ENCODE measurements at places on chromosomes 2 and 18.

DNA sequence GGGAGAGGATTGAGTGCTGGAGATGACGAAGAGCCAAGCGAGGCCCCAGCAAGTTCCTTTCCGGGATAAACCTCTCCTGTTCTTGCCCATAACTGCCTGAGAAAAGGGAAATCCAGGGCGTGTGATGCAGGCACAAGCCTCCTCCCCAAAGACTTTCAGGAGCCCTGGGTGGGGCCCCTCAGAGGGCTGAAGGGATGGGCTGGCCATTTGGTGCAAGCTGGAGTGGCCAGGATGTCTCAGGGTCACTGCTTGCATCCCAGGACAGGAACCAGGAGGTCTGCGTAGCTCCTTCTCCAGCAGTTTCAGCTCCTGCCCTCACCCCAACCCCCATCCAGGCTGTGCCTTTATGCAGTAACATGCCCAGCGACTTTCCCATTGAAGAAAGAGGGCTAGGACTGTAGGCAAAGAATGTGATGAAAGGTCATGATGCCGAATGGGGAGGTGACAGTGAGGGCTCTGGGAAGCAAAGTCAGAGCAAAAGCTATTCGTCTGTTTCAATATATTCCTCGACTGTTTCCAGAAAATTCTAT is 80.2 kb downstream of the PXDN start:
- no peak for DNase-seq

- no peak for DNase-seq
Observed at GRCh38 chr2:121004359-121004758, 268.7 kb downstream of the GLI2 start.

GRCh38 chr2:241187918-241188234 is 601 bp upstream of the ANO7 start:
- DNase-seq = no peak

DNA sequence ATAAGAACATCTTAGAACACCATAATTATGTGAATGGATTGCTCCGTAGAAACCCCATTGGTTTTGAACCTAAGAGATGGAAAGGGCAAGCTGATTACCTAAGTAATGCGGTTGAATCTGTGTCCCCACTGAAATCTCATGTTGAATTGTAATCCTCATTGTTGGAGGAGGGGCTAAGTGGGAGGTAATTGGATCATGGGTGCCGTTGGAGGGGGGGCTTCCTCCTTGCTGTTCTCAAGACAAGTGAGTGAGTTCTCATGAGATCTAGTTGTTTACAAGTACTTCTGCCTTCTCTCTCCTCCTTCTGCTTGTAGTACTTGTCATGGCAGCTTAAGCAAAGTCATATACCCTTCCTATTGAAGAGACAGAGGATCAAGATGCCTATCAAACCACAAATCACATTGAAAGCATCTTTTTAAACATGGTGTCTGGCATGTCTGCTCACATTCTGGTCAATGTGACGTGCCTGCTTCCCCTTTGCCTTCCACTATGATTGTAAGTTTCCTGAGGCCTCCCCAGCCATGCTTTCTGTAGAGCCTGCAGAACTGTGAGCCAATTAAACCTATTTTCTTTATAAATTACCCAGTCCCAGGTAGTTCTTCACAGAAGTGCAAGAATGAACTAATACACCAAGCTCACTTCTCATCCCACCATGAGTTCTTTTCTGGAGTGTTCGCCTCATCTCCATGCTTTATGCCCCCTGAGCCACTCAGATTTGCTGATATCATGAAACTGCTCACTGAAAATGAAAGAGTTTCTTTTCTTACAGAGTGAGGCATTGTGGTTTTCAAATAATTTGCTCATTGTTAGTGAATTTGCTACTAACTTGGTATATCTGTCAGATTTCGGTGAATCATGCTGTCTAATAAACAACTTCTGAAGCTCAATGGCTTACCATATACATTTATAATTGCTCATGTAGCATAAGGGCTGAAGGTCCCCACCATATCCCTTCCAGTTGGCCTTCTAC is 23.6 kb downstream of the KCNE4 start:
- DNase-seq = no peak

GRCh38 chr2:240403396-240404104 is 31.9 kb upstream of the GPC1 start:
- no peak for DNase-seq

DNA sequence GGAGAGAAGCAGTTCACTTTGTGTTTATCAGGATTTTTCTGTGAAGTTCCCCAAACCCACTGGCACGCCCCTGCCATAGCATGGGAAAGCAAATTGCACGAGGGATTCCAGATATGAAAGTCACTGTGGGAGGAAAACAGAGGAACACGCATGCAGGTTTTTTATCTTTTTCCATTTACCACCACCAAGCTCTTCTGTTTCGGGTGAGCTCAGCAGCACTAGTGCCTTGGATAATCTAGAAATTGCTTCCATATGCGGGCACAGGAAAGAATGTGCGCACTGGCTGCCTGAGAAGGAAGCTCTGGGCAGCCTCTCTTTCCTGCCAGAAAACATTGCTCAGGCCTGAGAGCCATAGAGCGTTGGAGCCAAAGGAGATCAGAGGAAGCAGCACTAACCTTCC is 65.9 kb upstream of the WIPF1 start:
- DNase-seq = no peak

DNA sequence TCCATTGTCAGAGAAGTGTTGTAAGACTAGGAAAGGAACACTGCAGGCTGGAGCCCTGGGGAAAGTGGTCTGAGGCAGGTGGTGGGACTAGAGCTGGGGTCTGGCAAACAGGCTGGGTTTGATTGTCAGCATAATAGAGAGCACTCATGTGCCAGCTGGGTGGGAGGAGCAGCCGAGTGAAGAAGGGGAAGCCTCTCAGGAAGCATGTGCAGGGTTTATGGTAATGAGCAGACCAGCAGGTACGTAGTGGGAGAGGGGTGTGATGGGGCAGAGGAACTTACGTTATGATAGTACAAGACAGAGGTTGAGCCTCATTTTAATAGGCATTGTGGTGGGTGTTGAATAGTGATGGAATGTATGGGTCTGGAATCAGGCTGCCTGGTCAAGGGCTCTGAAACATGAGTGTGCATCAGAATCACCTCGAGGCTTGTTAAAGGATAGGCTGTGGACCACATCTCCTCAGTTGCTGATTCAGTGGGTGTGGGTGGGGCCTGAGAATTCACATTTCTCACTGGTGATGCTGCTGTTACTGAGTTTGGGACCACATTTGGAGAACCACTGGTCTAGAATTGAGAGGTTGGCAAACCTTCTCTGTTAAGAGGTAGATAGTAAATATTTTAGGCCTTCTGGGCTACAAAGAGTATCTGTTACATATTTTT is 1.7 kb upstream of the MGAT5 start:
- DNase-seq = no peak

DNA sequence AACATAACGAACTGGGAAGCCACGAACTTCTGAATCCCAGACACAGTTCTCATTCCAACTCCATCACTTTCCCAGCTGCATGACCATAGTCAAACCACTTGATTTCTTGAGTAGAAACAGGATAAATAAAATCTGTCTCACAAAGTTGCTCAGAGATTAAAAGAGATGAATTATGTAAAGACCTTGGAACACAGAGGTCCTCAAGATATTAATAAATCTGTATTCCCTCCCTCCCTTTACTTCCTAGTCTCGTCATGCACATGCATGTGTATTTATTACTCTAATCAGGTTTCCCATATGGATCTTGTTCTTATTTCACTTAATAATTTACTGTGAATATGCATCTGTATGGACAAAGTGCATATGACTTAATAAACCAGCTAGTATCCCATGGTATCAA is 21.1 kb upstream of the CSRNP3 start:
- DNase-seq = no peak

GRCh38 chr18:36083729-36084128 is 16.4 kb upstream of the RPRD1A start:
- no peak for DNase-seq

Data from stimulated activated CD4-positive, alpha-beta T cell treated with anti-CD3 and anti-CD28 coated beads, TNF-alpha, amount 100 ng/mL, for 4 hours (primary cell).